ENCODE measurements at places on chromosomes 7 and 10.

- no peak for DNase-seq
Observed at GRCh38 chr7:85823396-85824080, 636.7 kb upstream of the SEMA3D start.

DNA sequence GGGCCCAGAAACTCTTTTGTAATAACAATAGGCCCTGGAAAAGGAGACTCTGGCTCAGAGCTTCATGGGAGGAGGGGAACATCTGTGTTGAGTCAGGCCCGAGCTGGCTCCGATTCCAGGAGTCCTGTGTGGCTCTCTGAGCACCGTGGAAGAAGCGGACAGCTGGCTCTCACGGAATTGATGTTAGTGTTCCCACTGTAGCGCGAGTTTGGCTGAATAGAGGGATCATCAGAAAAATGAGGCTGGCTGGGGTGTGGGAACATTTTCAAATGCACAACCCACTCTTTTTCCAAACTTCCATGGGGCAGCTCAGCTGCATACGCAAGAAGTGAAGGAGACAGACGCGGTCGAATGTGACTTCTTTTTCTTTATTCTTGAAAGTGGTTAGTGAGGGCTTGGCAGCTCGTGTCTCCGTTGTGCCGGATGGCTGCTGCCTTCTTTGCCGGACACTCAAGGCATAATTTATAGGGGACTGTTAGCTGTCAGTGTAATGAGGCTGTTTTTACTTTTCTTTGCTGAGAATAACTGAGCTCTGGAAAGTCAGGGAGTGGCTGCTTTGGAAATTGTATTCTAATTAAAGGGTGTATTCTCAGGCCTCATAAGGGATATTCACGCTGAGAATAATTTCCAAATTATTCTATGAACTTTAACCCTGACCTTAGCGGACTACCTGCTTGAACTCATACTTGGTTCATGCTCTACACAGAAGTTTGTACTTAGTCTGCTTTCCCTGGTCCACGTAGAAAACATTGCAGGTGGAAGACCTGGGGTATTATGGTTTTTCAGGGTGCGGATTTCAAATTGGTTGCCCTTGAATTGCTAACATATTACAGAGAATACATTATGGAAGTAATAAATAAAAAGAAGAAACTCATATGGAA is 23.1 kb downstream of the MDFIC start:
- DNase-seq = no peak

DNA sequence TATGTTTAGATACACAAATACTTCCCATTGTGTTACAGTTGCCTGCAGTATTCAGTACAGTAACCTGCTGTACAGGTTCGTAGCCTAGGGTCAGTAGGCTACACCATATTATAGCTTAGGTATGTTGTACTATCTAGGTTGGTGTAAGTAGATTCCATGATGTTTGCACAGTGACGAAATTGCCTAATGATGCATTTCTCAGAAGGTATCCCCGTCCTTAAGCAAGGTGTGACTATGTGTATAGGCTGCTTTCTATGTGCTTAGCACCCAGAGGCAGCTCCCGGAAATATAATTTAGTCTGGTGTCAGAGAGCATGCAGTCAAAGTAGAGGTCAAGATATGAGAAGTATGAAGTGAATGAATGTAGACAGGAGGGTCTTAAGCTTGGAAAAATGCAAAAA is 9.8 kb downstream of the MAPK8 start:
- no peak for DNase-seq

GRCh38 chr7:36090976-36091873 is 61.8 kb upstream of the EEPD1 start:
- DNase-seq = no peak

- no peak for DNase-seq
Observed at GRCh38 chr10:42916974-42917373, 134.4 kb downstream of the BMS1 start.

- DNase-seq = no peak
Observed at GRCh38 chr7:134645935-134646334, 718 bp upstream of the BPGM start.

Data from effector CD8-positive, alpha-beta T cell (primary cell).